ENCODE measurements at places on chromosomes 4 and X.

GRCh38 chrX:43530837-43531236 lies 125.3 kb upstream of the MAOA start:
- no peak for DNase-seq

DNA sequence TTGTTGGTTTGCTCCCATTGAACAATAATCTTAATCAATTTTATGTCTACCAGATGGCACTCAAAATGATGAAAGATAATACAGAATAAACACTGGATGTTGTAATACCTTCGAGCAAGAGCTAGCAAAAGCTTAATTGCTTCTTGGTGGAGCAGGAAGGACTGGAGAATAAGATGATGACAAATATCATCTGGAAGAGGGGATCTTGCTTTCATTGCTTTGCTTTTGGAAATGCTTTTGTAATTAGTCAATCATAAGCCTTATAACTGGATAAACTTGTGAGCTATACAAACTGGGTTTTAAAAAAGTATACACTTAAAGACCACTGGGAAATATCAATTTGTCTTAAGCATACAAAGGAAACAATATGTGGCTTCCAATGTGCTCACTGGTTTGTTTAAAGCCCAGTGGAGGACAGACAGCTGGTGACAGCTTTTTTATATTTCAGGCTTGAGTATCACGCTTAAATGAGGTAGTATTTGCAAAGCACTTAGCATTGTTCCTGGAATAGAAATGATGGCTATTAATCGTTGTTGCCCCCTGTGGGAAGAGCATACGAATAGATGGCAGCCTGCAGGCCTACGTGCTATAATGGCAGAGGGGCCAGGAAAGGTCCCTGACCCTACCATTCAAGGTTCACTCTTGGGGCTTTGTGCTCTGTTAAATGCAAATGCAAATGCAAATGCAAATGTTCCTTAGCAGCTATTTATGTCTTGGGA lies 61.2 kb downstream of the TMEM150C start:
- DNase-seq = no peak

DNA sequence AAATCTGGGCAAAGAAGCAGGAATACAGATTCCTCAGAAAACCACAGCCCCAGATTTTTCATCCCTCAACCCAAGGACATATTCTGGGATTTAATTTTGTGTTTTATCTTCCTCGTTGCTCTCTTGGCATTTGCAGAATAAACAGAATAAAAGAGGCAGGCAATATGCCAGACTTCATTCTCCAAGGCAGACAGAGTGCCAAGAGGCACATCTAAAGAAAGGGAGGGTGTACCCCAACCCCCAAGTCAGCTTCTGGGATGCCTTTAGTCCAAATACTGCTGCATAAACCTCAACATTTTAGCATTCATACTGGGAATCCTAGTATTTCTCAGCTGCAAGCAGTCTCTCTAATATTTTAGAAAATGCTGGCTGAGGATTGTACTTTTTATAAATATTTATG lies 629.2 kb downstream of the KLHL13 start:
- DNase-seq = no peak

GRCh38 chr4:20430259-20430941 lies 178.7 kb downstream of the SLIT2 start:
- DNase-seq = no peak

GRCh38 chr4:6002492-6002833 lies 15.8 kb downstream of the C4orf50 start:
- DNase-seq = no peak

GRCh38 chrX:30653415-30654131 lies at the start of gene GK:
Gene GK, plus strand, starts transcription at chrX:30653423. Its CDS starts 115 bp downstream, at chrX:30653538.
- no peak for DNase-seq

DNA sequence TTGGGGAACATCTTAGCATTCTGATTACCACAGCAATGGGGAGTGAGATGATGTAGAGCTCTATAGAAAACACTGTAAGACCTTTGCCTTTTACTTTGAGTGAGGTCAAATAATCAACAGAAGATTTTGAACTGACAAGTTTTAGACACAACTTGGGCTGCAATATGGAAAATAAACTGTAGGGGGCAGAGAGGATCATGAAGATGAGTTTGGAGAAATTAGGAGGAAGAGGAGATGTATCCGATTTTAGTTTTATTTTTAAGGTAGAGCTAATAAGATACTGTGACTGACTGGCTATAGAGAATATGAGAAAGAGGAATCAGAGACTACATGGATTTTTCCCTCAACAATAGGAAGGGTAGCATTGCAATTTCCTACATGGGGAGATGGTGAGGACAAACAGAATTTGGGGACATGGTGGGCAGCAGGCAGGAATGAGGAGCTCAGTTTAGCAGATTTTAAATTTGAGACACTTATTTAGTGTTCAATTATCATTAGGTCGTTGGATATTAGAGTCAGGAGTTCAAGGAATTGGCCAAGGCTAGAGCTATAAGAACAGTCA lies 563.1 kb downstream of the INPP4B start:
- no peak for DNase-seq

DNA sequence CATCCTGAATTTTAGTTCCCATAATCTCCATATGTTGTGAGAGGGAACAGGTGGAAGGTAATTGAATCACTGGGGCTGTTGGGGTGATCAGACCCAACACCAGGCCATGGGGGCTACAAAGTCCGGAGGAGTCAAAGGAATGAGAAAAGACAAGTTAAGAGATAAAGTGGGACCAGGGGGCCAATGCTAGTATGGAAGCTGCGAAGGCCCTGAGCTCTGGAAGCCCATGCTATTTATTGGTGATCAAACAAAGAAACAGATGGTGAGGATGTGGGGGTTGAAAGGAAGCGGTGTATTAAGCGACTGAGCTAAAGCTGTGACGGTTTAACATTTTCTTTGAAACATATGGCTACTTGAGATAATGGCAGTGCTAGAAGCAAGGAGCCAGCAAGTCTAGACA lies 132.8 kb downstream of the PDGFC start:
- DNase-seq = no peak

- DNase-seq = no peak
Observed at GRCh38 chrX:26952213-26952612, 510.9 kb downstream of the PPP4R3C start.

DNA sequence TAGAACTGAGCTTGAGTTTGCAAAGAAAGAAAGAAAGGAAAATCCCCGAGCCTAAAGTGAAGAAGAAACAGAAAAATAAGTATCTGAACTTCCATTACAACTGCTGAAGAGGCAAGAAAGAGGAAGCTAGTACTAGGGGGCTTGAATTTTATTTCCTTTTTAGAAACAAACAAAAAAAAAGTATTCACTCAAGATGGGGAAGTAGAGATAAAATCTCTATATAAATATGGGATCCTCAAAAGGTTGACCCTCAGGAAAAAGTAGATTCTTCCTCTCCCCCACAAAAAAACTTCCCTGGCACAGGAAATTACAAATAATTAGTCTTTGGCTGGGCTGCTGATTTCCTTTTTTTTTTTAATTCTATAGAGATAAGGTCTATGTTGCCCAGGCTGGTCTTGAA lies 16.0 kb downstream of the LRBA start:
- no peak for DNase-seq

GRCh38 chr4:53734584-53735353 lies 143.5 kb upstream of the LNX1 start:
- no peak for DNase-seq

DNA sequence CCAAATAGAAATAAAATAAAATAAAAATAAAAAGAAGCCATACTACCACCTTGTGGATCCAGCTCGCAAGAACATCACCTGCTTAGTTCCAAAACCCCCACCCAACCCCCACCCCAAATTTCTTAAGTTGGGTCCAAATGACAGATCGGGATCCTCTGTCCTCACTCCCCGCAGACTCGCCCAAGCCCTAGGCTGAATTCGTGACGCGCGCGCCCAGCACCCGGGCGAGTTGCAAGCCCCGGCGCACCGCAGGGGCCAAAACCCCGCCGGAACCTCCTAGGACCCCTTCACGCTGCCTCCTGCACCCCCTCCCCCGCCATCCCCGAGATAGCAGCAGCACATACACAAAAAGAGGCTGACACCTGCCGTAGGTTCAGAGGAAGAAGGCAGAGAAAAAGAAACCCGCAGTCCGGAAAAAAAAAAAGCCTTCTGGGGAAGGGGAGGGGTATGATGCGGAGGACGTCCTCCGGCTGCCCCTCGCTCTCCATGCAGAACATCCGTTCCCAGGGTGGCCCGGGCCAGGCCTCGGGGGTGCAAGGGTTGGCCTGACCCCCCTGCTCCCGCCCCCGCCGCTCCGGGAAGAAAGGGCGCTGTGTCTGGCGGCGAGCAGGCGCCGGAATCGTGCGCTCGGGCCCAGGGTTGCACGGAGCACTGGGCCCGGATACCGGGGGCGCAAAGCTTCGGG lies 2.6 kb downstream of the NLGN4X start:
- DNase-seq = no peak

DNA sequence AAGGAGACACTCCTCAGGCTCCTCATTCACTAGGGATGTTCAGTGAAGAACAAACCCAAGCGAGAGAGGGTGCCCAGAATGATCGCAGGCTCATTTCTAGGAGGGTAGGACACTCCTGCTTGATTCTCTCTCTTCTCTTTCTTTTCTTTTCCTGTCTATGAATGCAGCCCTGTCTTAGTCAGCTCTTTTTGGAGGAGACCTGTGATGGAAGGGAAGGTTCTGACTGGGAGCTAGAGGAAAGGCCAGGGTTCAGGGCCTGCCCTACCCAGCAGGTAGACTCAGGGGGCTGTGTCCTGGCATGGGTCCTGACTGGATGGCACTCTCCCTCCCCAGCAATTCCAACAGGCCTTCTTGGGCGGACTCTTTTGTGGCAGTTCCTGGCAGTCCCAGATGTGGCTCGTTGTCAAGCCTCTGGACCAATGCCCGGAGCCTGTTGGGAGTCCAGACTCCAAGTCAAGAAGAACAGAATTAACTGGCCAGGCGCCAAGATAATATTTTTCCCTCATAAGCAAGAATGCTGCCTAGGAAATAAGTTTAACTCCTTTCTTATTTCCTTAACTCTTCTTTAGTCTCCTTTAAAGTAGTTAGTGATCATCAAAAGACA lies 139.4 kb upstream of the SCML1 start:
- DNase-seq = peak; percentile 1

DNA sequence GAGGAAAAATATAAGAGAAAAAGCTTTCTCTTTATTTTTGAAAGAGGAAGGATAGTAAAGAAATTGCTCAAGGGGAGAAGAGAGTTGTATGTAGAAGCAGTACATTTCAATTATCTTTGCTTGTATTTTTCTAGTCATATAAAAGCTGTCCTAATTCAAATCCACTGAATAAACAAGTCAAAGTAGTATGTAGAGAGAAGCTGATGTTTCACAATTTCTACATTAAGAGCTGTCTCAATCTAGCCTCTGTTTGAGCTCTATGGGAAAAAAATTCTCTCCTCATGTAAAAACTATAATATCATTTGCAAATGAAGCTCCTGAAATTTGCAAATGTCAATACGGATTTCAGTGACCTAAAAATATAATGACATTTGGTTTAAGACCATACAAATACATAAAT lies 52.6 kb downstream of the CHM start:
- no peak for DNase-seq

DNA sequence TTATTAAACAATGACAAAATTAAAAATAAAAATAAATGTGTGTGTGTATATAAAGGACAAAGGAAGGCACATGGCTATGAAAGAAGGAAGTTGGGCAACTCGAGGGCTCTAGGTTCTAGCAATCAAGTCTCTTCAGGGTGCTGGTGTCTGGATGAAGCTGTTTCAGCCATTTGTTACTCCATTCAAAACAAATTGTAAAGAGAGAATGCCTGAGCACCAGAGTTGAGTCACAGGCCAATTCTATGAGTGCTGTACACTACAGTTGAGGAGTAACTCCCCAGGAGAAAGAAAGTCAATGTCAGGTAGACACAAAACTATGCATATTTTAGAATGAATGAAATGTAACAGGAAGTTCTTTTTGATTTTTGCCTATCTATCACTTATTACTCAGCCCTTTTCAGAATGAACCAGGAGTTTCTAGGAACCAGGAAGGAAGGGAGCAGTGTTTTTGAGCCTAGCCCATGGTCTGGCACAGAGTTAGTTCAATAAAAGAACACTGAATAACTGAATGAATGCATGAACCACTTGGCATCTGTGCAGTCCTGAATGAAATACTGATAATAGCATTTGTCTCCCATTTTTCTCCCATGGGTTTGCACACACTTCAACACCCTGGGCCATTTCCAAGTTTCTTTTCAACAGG lies 151.7 kb upstream of the CPEB2 start:
- DNase-seq = no peak

DNA sequence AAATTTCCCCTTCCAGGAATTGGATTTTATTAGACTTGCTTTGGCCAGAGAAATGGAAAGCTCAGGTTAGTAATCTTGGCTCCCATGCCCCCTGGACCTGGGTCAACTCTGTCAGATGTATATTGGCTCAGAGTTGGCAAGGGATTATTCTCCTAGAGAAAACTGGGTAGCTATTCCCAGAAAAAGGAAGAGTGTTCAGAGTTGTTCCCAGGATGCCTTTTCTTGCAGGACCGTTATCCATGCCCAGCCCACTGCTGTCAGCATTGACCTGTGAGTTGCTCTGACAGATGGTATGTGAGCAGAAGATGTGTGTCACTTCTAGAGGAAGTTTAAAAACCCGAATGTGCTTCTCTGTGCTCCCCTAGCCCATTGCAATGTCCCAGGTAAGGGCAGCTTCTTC lies 509.9 kb upstream of the ZFP42 start:
- no peak for DNase-seq

GRCh38 chr4:26083987-26084386 lies 170.0 kb downstream of the SMIM20 start:
- DNase-seq = no peak

DNA sequence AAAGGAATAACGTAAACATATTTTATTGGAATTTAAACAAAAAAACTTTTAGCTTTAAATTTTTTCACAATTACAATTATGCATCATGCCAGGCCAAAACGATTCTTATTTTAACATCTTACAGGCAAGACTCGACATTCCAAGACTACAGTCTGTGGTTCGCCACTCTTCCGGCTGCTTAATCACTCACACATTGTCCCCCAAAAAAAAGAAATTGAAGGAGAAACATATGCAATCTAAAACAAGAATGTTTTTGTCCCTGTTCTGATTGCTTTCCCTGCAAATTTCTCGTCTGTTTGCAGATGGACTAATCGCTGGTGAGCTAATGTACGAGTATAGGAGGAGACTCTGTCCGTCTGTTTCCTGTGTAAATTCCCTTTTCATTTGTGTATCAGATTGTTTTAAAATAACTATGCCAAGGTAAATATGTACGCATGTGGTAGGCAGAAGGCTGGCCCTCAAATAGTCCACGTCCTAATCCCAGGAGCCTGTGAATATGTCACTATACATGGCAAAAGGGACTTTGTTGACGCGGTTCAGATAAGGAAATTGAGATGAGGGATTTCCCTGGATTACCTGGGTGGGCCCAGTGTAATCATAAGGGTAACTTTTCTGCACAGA lies 37.7 kb upstream of the MTNR1A start:
- DNase-seq = no peak
